ENCODE measurements at places on chromosomes 7 and 10. TPM values are rescaled to one million over a fixed set of nuclear protein-coding genes. Genes with fewer than 3 reads are reported as not detected.

PPP1R17 gene
- total RNA-seq: not detected

PSD gene
- total RNA-seq: 16.7 TPM

PNLIPRP3 gene
- not detected for total RNA-seq

PDE1C gene
- not detected for total RNA-seq

CLCN1 gene
- total RNA-seq: not detected

TMEM178B gene
- not detected for total RNA-seq

PRLHR gene
- total RNA-seq: not detected

HABP2 gene
- not detected for total RNA-seq

DNA sequence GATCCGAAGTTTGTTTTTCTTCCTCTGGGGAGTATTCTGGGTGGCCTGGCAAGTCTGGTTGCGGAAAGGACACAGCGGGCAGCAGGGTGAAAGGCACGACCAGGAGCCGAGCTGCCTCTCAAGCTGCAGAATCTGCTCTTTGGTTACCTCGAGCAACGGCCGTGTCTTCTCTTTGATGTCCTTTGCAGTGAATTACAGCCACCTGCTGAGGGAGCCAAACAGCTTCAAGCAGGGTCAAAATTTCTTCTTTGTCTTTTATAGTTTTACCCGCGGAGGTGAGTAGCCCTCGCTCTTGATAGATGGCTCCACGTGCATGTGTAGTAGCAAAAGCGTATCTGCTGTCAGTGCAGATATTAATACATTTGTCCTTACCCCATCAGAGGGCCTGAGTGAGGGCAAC is 177.3 kb upstream of the MBL2 start:
- DNase-seq: no peak

- DNase-seq: no peak
Observed at GRCh38 chr10:85429126-85429525, 937.5 kb downstream of the GRID1 start.

- no peak for DNase-seq
Observed at GRCh38 chr10:59175538-59176240, 754 bp upstream of the PHYHIPL start.

DNA sequence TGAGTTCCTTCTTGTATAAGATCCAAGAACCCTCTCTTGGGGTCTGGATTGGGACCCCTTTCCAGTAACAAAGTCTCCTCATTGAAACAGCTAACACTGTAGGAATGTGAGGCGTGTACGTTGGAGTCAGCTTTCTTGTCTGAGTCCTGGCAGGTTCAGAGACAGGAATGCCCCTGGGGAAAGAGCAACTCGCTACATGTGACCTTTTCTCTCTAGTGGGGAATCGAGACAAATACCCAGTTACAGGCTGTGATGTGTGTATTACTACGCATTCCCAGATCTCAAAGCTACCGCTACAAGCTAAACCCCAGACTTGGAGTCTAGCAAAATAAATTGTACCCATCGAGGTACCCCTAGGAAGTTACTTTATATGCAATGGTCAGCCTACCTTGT is 85.6 kb upstream of the FRMD4A start:
- no peak for DNase-seq

DNA sequence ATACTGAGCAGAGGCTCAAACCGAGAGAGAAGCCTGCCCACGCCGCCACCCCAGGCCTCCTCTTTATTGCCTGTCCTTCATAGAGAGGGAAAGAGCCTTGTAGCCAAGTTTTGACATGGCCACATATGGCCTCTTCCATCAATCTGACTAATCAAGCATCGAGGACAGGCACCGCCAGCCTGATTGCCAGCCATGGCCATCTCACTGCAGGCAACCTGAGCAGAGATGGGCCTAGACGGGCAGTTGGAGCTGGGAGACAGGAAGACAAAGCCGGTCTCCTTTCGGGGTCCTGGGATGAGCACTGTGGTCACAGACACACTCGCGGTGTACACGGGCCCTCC is 67.2 kb downstream of the EBF3 start:
- DNase-seq: no peak

GRCh38 chr7:113936535-113936934 is 17.7 kb upstream of the PPP1R3A start:
- no peak for DNase-seq

DNA sequence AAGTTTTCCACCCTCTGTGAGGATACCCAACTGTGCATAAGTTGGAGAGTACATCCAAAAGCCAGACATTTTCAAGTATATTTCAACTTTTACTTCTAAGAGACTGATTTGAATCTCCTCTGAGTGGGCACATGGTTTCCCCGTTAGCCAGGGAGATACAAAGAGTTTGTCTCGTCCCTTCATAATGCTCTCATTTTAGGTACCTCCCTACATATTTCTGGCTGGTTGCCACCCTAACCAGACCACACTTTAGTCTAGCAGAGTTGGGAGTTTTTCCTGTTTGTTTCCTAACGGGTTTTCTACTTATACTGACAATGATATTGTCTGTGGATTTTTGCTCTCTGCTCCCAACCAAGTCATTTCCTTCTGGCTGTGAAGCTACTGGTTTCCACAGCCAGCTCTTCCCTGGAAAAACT is 180.3 kb downstream of the CCDC71L start:
- DNase-seq: no peak

- DNase-seq: no peak
Observed at GRCh38 chr10:113026679-113027078, 76.6 kb downstream of the TCF7L2 start.

DNA sequence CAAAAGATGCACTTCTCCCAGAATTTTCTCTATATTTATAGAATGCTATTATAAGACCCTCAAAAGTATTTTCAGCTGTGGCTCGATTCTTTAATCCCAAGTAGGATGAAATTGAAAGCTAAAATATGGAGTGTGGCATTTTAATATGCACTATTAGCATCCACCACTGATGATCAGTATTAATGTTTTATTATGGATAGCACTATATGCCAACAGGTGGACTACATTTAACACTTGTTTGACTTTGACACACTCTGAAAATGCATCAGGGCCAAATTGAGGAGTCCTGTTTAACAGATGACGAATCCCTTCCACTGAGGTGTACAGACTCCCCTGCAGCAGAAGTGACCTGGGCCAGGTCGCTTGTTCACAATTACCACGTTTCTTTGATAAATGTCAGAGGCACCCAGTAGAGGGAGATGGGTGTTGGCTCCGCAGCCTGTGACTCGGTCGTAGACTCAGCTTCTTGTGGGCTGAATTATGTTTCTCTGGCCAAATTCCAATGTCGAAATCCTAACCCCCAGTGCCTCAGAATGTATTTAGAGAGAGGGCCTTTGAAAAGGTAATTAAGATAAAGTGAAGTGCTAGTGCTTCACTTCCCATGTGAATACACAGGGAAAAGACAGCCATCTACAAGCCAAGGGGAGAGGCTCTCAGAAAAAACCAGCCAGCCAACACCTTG is 48.1 kb downstream of the WIPF3 start:
- no peak for DNase-seq

DNA sequence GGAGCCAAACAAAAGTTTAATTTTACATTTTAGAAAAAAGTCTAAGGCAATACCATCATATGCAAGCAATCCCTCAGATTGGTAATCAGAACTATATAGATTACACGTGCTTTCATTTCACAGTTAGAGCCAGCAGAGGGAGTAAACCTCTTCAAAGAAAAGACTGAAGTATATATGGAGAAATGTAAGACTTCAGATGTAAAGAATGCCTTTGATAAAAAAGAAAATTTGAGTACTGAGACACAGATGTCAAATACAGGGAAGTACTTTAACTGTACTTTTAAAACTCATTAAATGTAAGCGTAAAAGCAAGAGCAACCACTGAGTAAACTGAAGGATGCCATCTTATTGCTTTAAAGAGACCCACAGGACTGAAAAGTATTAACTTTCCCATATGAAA is 101.4 kb upstream of the FAM133B start:
- DNase-seq: peak; percentile 69

- no peak for DNase-seq
Observed at GRCh38 chr7:4836206-4836661, 25.6 kb downstream of the PAPOLB start.

GRCh38 chr7:137829337-137829992 is 17.3 kb downstream of the DGKI start:
- no peak for DNase-seq

DNA sequence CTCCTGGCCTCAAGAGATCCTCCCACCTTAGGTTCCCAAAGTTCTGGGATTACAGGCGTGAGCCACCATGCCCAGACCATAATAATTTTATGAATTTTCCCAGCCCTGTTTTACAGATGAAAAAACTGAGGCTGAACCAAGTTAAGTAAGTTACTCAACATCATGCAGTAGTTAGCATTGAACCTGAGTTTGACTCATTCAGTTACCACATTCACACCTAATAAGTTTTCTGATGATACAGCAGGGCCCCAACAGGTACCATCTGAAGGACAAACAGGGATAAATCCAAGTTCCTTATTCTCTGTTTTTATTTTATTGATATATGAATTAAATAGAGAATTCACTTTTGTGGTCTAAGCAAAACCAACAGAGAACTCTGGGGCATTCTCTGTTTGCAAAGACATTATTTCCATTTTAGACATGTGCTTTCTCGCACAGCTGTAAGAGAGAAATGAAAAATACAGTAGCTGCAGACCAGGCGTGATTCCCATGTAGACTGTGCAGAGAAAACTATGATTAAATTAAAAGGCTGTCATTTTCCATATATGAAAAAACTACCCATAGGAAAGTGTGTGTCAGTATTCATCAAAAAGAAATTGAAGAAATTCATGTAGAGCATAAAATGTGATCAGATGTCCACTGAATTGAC is 26.6 kb downstream of the APBB1IP start:
- no peak for DNase-seq

DNA sequence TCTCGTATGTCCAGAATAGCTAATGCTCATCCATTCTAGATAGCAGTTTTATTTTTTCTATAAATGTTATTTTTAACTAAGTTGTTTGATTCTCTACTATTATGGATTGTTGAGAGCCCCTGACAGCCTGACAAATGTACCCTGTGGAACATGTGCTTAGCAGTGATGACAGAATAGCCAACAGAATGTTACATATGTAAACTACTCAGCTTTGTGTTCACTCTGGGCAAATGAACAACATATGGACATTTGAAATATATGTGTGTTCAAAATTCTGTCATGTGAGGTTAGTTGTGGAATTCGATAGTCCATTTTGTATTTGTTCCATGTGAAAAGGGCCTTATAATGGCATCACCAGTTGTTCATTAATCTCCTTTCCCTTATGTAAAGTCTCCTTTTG is 199.7 kb downstream of the EXOC4 start:
- DNase-seq: no peak
